NK-92 treated with Interleukin-12 subunit alpha and Interleukin-12 subunit beta, amount 100 ng/mL, for 24 hours (cell line): ENCODE measurements at places on chromosomes 7 and 10.

- no peak for DNase-seq
These were observed 250.8 kb downstream of the COBL start for GRCh38 chr7:51065766-51066165.

DNA sequence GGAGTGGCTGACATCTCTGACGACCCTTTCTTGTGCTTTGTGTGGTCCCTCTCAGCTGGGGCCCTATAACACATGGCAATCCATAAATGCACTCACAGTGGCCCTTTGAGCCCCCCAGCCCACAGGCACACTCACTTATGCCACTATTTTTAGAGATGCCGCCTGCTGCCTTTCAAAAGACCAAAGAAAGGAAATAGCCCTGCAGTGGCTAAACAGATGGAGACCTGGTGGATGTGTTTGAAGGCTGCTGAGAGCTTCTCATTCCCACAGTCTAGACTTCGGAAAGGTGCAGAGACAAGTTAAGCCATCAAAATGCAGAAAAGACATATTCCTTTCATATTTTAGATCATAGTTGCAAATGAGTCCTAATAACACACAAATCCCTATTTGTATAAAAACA, 42.0 kb upstream of the PDZD8 start:
- no peak for DNase-seq

GRCh38 chr10:129719889-129720590, 244.0 kb downstream of the EBF3 start:
- no peak for DNase-seq

DNA sequence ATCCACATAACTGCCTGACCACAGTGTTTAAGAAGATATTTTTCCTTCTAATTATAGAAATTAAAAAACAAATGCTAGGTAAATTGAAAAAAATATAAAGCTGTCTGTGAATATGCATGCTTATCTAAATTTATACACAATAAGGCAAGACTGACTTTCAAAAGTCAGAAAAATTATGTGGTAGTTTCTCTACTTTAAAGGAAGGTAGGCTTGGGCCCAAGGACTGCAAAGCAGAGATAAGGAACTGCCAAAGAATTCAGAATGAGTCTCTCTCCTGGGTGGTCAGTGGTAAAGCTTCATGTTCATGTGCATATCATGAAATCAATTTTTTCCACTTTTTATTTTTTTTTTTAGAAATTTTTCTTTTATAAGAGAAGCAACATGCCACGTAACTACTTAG, 998.6 kb downstream of the REEP3 start:
- no peak for DNase-seq

DNA sequence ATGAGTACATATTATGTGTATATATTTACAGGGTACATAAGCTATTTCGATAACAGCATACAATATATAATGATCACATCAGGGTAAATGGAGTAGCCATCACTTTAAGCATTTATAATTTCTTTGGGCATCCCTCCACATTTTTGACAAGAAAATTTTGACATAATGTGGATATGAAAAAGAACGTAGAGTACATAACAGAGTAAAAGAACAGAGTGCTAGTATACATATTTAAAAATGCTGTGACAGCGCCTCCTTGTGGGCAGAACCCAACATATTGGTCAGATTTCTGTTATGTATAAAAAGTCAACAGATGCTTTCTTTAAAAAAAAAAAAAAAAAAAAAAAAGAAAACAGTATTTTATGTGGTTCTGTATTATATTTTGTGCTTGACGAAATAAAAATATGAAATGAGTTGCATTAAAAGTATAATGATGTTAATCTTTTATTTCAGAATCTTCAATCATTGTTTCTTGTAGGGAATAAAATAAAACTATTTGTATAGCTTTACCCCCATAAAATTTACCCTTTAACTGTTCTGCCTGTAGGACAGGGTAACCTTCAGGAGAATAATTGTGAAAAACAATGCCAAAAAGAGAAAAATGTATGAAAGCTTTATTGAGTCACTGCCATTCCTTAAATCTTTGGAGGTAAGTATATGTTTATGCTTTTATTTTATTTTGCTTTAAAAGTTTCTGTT, 18.3 kb upstream of the HBP1 start:
- DNase-seq = peak; percentile 42

DNA sequence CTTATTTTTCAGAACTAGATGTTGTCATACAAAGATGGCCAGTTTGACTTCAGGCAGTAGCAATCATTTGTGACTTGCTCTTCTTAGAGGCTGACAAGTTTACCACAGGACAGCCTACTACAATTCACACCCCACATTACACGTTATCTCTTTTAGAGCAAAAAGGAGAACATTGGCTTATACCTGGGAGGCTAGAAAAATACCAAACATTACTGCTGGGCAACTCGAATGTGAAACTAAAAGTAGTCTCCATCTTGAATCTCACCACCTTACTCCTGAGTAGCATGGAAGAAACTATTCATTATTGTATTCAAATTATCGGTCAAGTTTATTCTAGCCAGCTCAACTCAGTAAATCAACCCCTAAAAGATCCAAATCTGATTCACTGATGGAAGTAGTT, 90.7 kb upstream of the TMEM26 start:
- DNase-seq = no peak

DNA sequence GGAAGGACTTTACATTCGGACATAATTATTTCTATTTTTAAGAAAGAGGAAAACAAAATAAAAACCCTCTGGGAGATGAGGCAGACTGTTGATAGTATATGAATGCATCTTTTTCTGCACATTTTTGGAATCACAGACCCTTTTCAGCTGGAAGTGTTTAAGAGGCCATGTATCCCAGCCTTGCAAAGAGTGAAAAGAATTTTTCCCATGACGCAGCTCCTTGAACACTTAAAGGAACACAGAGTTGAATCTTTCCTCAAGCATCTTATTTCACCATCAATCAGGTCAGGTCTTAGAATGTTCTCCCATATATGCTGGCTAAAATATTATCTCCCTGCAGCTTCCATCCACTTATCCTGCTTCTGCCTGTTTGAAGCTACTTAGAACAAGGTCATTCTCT, 45.9 kb upstream of the PAPSS2 start:
- DNase-seq = no peak

DNA sequence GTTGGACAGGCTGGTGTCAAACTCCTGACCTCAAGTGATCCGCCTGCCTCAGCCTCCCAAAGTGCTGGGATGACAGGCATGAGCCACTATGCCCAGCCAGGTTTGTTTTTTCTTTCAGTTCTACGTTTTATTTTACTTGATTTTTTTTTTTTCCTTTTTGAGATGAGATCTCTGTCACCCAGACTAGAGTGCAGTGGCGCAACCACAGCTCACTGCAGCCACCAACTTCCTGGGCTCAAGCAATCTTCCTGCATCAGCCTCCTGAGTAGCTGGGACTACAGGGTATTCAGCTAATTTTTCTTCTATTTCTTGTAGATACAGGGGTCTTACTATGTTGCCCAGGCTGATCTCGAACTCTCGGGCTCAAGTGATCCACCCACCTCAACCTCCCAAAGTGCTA, 24.3 kb downstream of the GDI2 start:
- DNase-seq = no peak

DNA sequence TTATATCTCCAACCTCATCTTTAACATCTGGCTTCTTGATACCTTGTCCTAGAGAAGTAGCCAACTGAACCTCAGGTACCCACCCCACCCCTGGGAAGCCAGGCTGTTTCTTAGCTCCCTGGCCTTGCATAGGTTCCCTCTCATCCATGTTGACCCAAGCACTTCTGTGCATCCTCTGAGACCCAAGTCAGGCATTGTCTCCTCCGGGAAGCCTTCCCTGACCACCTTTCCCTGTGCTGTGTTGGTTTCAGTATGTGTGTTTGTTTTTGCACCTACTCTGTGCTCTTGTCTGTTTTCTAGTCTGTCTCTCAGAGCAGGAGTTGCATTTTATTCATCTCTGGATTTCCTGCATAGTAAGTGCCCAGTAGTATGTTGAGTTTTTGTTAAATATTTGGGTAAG, 93.4 kb upstream of the ANLN start:
- DNase-seq = no peak

- DNase-seq = no peak
These were observed 40.9 kb downstream of the SMURF1 start for GRCh38 chr7:99102809-99103690.

DNA sequence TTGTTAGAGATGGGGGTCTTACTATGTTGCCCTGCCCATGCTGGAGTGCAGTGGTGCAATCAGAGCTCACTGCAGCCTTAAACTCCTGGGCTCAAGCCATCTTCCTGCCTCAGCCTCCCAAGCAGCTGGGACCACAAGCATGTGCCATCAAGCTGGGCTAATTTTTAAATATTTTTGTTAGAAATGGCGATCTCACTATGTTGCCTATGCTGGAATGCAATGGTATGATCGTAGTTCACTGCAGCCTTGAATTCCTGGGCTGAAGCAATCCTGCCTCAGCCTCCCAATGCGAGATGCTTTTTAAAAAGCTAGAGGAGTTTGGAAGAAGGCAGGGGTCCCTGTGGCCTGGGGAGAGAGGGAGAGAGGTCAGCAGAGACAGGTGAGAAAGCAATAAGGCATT, 600.1 kb upstream of the AUTS2 start:
- DNase-seq = no peak

DNA sequence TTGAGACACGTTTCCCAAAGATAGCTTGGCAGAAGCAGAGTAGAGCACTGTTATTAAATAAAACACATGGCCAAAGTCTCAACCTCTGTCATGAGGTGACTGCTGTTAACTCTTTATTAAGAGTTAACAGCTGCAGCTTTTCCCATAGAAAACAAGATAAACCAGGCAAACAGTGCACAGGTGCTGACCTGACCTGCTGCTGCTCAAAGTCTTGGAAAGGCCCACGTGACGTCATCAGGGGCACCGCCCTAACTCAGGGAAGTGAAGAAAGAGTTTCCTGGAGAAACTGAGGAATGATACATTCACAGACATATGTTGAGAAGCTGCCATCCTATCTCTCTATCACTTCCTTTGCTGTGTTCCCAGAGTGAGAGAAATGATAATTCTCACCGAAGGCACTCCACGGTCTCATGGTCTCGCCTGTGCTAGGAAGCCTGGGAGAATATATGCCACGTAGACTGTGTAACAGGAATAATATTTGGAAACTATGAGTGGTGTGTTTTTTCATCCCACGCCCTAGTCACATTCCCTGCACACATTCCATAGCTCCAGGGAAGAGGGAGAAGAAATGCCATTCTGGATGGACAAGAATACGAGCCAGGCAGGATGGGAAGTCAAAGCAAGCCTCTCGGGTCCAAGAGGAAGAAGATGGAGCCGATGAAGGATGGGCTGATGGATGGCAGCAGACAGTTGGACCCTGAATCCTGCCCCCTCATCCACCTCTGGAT, 146.2 kb upstream of the NFE2L3 start:
- no peak for DNase-seq

GRCh38 chr10:57818522-57818921, 449.2 kb downstream of the IPMK start:
- no peak for DNase-seq

DNA sequence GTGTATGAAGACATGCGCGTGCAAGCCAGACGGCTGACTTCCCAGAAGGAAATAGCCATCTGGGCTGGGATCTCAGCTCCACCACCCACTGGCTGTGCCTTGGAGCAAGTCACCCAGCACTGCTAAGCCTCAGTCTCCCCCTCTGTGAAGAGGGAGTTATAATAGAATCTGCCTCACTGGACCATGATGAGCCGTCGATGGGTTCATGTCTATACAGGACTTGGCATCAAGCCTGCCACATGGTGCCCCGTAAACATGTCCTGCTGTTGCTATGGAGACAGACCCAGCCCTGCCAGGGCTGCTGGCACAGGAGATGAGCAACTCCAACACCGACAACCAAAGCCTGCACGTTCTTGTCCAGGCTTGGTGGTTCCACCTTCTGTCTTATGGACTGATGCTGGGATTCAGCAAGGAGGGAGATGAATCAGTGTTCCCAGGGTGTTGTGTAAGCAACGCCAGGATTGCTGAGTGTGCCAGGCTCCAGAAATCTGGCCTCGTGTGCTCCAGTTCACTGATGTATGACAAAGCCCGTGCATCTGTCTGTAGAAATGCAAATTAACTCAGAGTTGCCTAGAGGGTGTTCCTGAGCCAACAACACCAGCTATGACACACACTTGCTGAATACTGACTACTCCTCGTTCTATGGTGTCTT, 5.6 kb downstream of the GPR15LG start:
- DNase-seq = peak; percentile 11

DNA sequence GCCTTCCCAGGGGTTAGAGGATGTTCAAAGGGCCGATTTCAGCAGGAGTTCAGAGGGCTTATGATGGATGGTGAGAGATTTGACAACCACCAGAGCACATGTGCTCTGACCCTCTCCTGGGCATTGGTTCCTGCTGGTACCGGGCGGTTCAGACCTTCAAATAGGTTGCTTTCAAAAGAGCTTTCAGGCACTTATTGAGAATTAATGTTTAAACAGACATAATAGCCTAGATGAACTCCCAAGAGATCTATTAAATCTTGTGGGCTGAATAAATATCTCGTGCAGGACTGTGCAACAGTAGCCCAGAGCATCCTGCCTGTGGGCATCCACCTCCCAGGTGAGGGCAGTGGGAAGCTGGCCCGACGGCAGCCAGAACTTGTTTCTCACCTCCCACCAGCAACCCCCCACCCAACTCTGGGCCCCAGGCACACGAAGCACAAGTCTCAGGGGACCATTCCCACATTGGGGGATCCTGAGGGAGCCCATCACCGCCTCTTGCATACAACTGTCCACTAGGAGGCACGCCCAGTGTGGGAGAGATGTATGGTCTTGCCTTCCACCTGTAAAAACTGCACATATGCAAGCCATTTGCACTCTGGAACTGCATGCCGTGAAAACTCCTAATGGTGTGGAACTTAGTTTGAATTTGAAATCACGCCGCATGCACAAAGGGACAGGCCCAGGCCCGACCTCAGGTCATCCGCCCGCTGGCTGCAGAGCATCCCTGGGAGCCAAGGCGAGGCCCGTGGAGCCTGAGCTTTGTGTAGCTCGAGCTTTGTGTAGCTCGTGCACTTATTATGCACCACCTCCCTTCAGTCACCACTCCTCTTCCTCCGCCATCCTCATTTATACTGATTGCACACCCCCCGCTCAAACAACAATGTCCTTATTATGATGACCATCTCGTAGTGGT, 147.8 kb downstream of the ADCY1 start:
- no peak for DNase-seq

DNA sequence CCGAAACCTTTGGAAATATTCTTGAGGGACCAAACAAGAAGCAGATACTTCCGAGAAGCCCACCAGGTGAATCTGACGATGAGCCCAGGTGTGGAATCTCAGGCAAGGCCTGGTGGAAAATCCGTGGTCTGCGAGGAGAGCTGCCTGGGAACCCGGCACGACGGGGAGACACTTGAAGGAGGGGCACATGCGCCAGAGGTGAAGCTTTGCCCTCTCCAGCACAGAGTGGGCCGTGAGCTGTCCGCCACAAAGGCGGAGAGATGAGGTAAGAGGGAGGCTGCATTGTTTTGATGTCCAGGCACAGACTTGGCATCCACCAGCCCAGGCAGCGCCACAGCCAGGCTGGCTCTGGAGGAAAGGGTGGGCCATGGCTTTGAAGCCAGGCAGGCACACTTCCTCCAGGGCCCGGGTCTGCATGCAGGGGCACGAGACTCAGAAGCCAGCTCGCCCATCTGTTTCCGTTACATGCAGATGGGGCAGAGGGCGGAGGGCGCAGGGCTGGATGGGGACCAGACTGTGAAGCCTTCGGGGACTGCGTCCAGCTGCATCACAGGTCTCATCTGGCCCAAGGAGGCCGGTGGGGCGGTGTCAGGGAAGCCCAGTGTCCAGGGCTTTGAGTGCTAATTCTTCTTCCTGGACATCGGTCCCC, 45.4 kb downstream of the CALML3 start:
- no peak for DNase-seq
